SJSA1 (cell line): ENCODE measurements at places on chromosomes 4 and X. TPM values are rescaled to one million over a fixed set of nuclear protein-coding genes. Genes with fewer than 3 reads are reported as not detected.
A peak's percentile ranks its signal among the peaks of the same experiment; 100 is the strongest.

DNA sequence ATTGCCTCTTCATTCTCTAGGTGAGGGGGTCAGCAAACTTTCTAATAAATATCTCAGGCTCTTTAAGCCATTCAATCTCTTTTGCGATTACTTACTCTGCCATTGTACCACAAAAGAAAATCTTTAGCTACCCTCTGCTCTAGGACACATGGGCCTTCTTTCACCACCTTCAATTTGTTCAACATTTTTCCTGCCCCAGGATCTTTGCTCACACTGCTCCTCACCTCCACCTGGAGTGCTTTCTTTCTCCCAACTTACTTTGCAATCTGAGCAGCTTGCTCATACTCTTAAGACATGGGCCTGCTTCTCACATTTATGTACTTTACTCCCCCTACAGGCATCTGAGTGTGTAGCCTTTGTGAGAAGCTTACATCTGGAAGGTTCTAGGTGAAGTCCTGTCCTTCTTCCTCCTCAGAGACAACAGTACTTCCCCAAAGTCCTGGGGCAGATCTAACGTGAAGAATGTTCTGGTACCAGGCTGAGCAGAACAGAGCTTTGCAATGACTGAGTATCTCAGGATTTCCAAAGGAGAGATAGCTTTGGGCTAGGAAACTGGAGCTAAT lies 55.0 kb upstream of the PRDM5 start:
- H3K27ac ChIP-seq, result no peak overlapping the region
- peak; percentile 25 for DNase-seq
- no peak overlapping the region for H3K4me3 ChIP-seq
- no peaks in the 10 kb centered on the region for H3K4me1 ChIP-seq

GRCh38 chrX:82127228-82128123 lies 925.6 kb downstream of the SH3BGRL start:
- H3K27ac ChIP-seq, result no peak overlapping the region
- H3K27me3 ChIP-seq, result no peaks in the 10 kb centered on the region
- no peaks in the 10 kb centered on the region for H3K4me1 ChIP-seq
- H3K4me3 ChIP-seq, result no peak overlapping the region
- H3K36me3 ChIP-seq, result no peaks in the 10 kb centered on the region

DNA sequence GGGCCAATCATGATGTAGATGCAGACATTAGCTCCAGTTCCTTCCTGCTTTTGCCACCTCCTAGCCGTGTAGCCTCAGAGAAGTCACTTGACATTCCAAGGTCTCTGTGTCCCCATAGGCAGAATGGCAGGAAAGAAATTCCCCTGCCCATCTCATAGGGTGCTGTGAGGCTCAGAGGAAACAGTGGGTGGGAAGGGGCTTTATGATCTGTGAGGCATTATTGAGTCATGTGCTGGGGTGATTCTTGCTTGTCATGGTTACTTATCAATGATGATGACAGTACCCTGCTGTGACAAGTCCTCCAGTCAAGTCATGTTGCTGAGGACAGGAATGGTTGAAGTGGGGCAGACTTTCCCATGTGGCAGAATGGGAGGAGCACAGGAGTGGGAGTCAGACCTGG lies 63.7 kb downstream of the MSX1 start:
- H3K4me3 ChIP-seq, result no peak overlapping the region
- no peaks in the 10 kb centered on the region for H3K4me1 ChIP-seq
- H3K27me3 ChIP-seq, result no peaks in the 10 kb centered on the region
- H3K36me3 ChIP-seq, result no peaks in the 10 kb centered on the region

DNA sequence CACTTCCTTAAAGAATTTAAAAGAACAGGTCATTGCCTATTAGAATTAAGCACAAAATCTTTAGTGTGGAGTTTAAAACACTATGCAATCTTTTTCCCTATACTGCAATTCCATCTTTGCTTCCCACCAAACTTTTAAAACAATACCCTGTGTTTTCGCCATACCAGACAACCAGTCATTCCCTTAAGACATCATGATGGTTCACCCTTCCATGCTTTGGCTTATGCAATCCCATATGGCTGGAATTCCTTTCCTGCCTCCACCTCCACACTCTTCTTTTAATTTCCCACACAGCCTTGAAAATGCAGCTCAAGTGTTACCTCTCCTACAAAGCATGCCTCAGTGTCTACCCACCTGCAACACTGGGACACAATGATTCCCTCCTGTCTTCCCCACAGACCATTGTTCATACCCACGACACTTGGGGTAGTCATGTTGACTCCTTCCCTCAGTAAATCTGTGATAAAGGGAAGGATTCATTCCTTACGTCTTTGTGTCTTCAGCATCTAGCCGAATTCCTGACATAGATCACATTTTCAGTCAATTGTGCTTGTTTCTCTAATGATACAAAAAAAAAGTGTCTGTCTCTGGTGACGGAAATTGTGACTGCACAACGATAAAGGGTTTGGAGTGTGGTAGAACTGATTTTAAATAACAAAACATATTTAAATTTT lies 166.3 kb downstream of the FNIP2 start:
- no peaks in the 10 kb centered on the region for H3K36me3 ChIP-seq
- no peak overlapping the region for H3K27ac ChIP-seq
- no peaks in the 10 kb centered on the region; the same call in 1 of the 2 replicates for H3K4me1 ChIP-seq
- H3K27me3 ChIP-seq, result no peaks in the 10 kb centered on the region
- no peak overlapping the region for H3K4me3 ChIP-seq
- no peak for DNase-seq

The KLHL15 gene
- 9.4 and 12.8 TPM in 2 replicates for total RNA-seq

DNA sequence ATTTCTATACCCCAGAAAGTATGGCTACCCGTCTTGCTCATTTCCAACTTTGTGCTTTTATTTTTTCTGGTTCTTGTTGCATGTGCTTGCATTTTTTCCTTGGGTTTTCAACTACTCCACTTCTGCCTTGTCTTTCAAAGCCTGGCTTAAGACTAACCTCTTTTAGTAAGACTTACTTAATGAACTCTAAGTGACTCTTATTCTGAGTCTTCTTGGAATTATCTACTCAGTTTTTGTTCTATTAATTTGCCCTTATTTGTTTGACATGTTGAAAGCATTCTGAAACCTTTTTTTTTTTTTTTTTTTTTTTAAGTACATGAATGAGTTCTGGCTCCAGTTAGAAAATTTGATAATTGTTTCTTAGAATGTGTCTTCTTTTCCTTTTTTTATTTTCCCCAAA lies 74.8 kb downstream of the SLIT2 start:
- no peak overlapping the region for H3K4me3 ChIP-seq
- no peaks in the 10 kb centered on the region for H3K36me3 ChIP-seq
- no peak overlapping the region for H3K27ac ChIP-seq
- no peak for DNase-seq

DNA sequence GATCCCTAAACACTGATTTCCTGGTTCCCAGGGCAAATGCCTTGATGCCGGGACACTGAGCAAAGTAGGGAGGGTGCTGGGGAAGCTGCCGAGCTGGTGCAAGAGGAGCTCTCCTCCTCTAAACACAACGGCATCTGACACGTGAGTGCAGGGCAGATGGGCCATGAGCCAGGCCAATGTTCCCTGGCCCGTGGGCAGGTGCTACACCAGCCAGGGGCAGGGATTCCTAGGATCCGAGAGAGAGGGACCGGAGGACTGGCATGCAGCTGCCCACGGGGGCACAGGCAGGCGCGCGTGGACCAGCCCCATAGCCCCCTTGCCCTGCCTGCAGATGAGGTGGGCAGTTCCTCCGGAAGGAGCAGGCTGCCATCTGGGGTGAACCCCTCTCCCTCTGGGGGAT lies 66.8 kb upstream of the AFAP1 start:
- no peaks in the 10 kb centered on the region for H3K4me1 ChIP-seq
- H3K36me3 ChIP-seq, result no peaks in the 10 kb centered on the region
- H3K27ac ChIP-seq, result no peak overlapping the region
- no peak for DNase-seq

- H3K27ac ChIP-seq, result no peak overlapping the region
- H3K27me3 ChIP-seq, result no peaks in the 10 kb centered on the region
- H3K36me3 ChIP-seq, result no peaks in the 10 kb centered on the region
- DNase-seq, result no peak
Measured at GRCh38 chr4:169071747-169072146, 61.7 kb upstream of the CBR4 start.

The NPY1R gene
- total RNA-seq, result not detected in 2 replicates

GRCh38 chr4:16439768-16440167 lies 213.5 kb upstream of the TAPT1 start:
- no peak for DNase-seq
- no peak overlapping the region for H3K4me3 ChIP-seq
- no peak overlapping the region for H3K27ac ChIP-seq
- H3K36me3 ChIP-seq, result no peaks in the 10 kb centered on the region
- no peaks in the 10 kb centered on the region for H3K27me3 ChIP-seq

The POLN gene
- total RNA-seq, result 0.61 TPM in 1 of 2 replicates, not detected in the other

DNA sequence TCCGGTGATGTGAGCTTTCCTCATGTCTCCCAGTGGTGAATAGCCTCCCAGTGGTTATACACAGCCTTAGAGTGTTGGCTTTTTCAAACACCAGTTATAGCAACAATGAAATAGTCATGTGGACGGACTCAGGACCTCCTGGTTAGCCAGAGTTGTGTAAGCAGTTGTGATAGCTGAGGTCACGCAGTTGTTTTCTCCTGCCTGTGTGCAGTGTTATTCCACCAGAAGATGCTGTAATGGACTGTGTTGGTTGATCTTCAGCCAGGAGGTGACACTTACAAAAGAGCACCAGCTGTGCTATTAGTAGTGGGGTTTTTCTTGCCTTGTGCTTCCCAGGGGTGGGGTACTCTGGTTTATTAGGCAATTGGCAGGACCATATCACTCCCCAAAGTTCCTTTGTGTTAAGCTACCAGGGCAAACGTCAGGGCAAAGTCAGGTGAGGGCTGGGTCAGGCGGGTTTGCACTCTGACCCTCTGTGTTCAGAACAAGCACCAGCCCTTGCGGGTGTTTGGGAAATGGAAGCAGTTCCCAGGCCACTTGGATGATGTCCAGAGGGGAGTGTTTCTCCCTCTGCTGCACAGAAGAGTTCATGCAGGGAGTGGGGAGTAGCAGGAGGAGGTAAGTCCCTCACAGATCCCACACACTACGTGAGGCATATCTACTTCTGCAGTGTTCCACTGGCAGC lies 252.6 kb downstream of the TMEM47 start:
- H3K4me3 ChIP-seq, result no peak overlapping the region
- H3K27ac ChIP-seq, result no peak overlapping the region
- H3K27me3 ChIP-seq, result no peaks in the 10 kb centered on the region

GRCh38 chr4:110787707-110788106 lies 164.8 kb upstream of the PITX2 start:
- H3K27me3 ChIP-seq, result no peaks in the 10 kb centered on the region
- DNase-seq, result no peak
- no peak overlapping the region for H3K4me3 ChIP-seq
- peaks cover 26% of the 10 kb centered on the region for H3K4me1 ChIP-seq
- peak overlapping the region; percentile 40 for H3K27ac ChIP-seq

DNA sequence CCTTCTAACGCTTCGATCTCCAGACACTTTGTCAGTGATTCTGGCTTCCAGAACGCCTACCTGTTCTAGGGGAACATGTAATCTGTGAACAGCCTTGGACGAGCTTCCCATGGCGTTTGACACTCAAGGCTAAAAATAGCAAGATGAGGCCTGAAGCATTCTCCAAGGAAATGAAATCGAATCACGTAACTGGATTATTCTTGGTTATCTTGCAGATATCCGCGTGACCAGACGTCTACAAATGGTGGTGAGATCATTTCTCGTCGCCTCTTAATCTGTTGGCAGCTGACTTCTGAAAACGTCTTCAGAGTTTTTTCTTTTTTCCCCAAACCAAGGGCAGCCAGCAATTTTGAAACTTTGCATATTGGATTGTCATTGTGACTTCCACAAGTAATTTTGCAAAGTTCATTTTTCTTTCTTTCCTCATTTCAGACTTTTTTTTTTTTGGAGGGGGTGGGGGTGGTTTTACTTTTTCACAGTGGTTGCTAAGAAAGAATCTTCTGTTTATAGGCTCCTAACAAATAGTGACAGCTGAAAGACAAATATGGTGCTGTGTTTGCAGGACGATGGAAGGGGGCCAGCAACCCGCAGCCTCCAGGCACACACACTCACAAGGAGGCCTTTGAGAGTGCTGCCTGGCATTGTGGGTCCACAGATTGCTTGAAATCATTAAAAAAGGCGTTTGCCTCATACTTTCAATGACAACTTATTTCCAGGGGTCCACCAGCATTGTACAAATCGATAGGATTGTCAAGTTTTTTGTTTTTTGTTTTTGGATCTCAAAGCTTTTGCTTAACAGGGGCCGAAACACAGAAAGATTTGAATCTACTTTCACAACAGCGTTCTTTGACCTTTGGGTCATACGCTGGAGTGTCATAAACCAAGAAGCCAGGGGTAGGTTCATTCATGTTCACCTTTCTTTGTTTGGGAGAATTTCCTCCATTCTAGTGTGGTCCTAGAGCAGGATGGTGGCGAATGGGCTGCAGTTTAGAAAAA lies 32.4 kb upstream of the PDLIM3 start:
- DNase-seq, result no peak
- H3K27me3 ChIP-seq, result no peaks in the 10 kb centered on the region; the same call in 1 of the 2 replicates
- no peak overlapping the region for H3K27ac ChIP-seq
- H3K4me3 ChIP-seq, result no peak overlapping the region
- H3K36me3 ChIP-seq, result no peaks in the 10 kb centered on the region
- H3K4me1 ChIP-seq, result no peaks in the 10 kb centered on the region

DNA sequence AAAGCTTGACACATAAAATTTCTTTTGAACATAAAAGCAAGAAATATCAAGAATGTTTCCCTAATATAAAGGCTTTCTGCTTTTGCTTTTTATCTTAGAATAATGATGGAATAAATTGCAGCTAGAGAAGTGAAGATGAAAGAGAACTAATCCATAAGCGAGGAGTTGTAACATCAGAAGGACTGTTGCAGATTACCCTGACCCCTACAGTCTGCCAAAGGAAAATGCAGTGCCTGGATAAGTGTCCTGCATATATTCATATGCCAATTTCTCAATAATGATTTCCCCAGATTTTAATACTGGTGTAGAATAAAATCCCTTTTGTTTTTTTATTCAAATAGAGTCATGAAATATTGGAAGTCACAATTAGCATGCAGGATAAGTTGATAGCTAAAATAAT lies 115.9 kb downstream of the MAGEC2 start:
- H3K27ac ChIP-seq, result no peak overlapping the region
- DNase-seq, result no peak
- no peaks in the 10 kb centered on the region for H3K4me1 ChIP-seq

The TCEAL7 gene
- total RNA-seq, result not detected in 2 replicates

The GNRHR gene
- total RNA-seq, result not detected in 2 replicates

DNA sequence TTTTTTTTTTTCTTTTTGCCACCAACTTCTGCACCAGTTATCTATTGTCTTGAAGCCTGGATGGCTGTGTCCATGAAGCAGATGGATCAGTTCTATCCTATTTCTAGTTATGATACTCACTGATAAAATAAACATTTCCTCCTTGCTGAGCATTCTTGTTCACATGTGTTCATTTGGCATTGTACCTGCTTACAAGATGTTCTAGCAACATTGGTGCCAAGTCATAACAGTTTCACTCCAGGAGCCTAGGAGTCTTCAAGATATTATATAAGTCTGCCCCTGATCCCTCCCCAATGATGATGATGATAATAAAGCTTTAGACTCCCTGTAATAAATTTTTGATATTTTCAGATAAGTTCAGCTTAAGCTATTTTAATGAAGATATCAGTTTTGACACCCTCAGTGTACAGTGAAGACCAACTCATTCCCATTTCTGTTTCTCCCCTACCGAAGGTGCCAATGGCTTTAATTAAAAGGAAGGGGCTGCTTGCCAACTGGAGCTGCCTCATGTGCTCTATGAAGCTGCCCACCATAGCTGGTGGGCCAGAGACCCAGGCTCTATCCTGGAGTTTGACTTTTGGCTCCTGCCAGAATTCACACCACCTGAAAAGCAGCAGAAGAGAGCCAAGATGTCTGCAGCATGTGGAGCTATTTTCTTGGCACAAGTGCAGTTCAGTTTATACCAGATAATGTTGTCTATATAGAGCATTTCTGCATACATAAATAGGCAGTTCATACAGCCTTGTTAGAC lies 265.4 kb upstream of the TET2 start:
- no peaks in the 10 kb centered on the region for H3K27me3 ChIP-seq
- no peaks in the 10 kb centered on the region for H3K4me1 ChIP-seq
- no peak overlapping the region for H3K4me3 ChIP-seq
